Smooth muscle cell of the umbilical artery (primary cell): ENCODE measurements at places on chromosomes 6 and 20. TPM values are rescaled to one million over a fixed set of nuclear protein-coding genes. Genes with fewer than 3 reads are reported as not detected.

The HDGFL1 gene
- total RNA-seq = not detected in 2 replicates

The GSTA4 gene
- total RNA-seq = 29.5 and 35.9 TPM in 2 replicates

The SNAP91 gene
- 0.05 and 0.30 TPM in 2 replicates for total RNA-seq

The SLC44A4 gene
- total RNA-seq = 0.05 and 0.30 TPM in 2 replicates

The NOTCH4 gene
- 0.42 and 1.5 TPM in 2 replicates for total RNA-seq

The TAGAP gene
- total RNA-seq = not detected in 2 replicates

The PEX7 gene
- total RNA-seq = 11.9 and 18.1 TPM in 2 replicates

The CDSN gene
- total RNA-seq = not detected in 2 replicates

The SRMS gene
- total RNA-seq = not detected in 2 replicates

The KHDC3L gene
- total RNA-seq = not detected in 2 replicates

The HLA-G gene
- total RNA-seq = not detected in 2 replicates

The SLC26A8 gene
- total RNA-seq = 0.05 TPM in 1 of 2 replicates, not detected in the other

The CCN5 gene
- total RNA-seq = 0.05 and 0.30 TPM in 2 replicates

The GPR63 gene
- total RNA-seq = 0.59 and 1.2 TPM in 2 replicates

The RSPH3 gene
- total RNA-seq = 4.5 and 6.5 TPM in 2 replicates

The TMEM217 gene
- total RNA-seq = 1.2 and 2.2 TPM in 2 replicates

The ERVFRD-1 gene
- total RNA-seq = not detected in 2 replicates

The HLA-DOB gene
- 0.18 TPM in 1 of 2 replicates, not detected in the other for total RNA-seq
